Activated naive CD8-positive, alpha-beta T cell treated with anti-CD3 and anti-CD28 coated beads, Interleukin-2, amount 50 U/mL, for 16 hours (primary cell): ENCODE measurements at places on chromosomes 12 and 14.

- DNase-seq = no peak
These were observed 67.7 kb downstream of the GXYLT1 start for GRCh38 chr12:42076976-42077375.

GRCh38 chr12:39443929-39444209 is 949 bp upstream of the KIF21A start:
- DNase-seq = no peak

DNA sequence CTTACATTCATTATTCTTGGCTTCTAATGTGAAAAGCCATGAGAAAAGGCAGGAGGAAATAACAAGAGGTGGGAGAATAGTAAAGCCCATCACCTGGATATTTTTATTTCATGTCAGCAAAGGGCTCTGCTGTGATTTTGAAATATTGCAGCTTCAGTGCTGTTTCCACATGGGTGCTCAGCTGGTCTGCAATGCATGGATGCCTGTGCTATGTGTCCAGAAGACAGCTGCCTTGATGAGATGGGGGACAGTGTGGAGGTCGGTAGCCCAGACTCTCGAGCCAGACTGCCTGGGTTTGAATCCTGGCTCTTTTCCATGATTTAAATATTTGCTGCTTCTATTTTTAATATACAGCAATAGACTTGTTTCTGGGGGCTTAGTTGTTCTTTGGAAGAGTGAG is 477.5 kb upstream of the GARIN6 start:
- DNase-seq = no peak

DNA sequence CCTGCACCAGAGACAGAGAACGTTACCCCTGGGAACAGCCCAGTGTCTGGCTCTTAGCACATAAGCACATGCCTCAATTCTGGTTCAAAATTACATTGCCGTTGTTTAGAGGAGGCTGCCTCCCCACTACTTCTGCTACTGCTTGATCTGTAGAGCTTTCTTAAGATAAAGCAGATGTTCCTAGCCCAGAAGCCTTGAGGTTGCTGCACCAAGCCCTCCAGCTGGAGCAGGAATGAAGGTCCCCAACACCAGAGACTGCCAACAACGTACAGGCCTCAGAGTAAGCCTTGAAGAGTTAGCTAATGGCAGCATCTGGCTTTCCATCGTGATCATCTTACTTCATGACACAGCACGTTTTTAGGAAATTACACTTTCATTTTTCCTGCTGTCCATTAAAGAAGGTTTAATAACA is 34.7 kb upstream of the AMIGO2 start:
- DNase-seq = no peak

GRCh38 chr14:43147485-43147884 is 1359.6 kb downstream of the FSCB start:
- DNase-seq = no peak

- no peak for DNase-seq
These were observed 64.9 kb downstream of the MIPOL1 start for GRCh38 chr14:37262649-37263048.

- DNase-seq = no peak
These were observed 182.8 kb downstream of the TSPAN9 start for GRCh38 chr12:3259973-3260372.

- no peak for DNase-seq
These were observed 297.6 kb downstream of the MED13L start for GRCh38 chr12:115979851-115980250.

DNA sequence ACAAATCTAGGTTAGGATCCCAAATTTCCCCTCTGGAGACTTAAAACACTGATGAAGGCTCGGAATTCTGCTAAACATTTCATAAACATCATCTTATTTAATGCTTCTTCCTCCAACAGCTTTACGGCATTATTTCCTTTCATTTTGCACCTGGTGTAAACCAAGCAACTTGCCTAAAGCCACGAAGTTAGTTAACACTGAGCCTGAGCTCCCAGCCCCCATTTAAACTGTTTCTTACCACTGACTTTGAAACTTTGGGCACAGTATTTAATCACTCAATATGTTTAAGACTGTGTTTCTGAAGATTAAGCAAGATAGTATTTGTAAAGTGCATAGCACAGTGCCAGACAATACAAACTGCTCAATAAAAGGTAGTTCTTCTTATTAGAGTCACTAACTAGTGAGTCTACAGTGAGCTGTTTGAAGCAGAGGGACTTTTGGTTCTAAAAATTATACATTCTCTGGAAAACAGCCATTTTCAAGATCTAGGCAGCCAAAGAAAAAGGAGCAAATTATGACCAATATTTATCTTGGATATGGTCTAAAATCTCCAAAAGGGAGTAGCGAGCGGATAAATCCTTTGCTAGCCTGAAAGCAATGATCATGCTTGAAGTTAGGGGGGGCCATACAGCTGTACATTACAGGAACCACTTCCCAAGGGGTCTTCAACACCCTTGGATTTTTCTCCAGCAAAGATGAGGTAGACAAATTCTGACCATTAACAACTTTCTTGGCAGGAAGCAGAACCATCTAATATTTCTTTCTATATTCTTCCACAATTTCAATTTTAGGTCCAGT is 4.0 kb downstream of the EGLN3 start:
- DNase-seq = no peak

DNA sequence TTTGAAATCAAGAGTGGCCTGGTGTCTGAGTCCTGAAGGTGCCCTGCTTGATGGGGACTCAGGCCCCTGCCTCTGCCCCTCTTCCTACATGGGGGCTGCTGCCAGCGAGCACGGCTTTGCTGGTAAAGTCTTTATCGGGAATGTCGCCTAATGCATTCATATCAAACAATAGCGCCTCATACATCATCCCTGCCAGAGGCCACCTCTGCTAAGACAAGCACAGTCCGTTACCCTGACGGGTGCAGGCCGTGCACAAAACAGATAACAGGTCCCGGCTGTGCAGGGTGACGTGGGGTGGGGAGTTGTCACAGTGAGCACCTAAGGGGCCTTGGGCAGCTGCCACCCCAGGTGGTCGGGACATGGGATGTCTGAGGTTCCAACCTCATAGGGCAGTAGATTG is 68.4 kb upstream of the FAM222A start:
- no peak for DNase-seq

- DNase-seq = no peak
These were observed 115.7 kb upstream of the MDM1 start for GRCh38 chr12:68447797-68448260.

DNA sequence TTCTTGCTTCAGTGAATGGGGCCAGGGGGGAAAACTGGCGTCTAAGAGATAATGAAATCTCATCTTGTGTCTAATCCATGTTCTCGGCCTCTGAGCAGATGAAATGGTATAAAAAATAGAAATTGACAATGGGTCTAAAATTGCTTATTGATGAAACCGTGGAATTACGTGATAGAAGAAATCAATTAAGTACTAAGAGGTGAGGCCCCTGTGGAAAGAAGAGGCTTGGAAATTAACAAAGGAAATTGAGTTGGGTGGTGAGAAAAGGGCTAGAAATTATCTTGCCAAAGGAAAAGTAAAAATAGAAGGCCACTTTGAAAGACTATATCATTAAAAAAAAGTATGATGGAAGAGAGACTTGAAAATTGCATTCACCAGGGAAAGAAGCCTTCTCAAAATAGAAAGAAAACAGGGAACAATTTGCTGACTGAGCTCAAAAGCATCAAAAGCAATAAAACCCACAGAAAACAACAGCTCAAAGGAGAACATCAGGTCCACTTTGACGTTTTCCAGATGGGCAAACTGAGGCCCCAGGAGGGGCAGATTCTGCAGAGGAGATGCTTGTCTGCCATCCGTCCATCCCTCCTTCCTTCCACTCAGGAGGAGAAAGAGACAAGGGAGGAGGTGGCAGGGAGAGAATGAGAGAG is 226.1 kb upstream of the RTL1 start:
- DNase-seq = no peak

DNA sequence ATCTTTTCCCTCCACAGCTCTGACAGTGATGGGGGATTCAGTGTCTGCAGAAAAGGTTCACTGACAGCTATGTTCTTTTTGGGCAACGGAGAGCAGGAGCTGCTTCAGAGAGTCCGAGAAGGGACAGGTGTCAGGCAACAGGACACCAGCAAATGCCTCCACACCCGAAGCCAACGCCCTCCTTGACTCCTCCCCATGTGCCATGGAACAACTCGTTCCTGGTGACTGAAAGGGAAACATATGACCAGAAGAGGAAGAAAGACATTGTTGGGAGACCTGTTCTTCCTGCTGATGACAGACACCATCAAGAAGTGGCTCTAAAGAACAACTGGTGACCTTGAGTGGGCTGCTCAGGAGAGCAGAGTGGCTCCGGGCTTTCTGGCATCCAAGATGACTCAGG is 172.3 kb upstream of the NOS1 start:
- no peak for DNase-seq

DNA sequence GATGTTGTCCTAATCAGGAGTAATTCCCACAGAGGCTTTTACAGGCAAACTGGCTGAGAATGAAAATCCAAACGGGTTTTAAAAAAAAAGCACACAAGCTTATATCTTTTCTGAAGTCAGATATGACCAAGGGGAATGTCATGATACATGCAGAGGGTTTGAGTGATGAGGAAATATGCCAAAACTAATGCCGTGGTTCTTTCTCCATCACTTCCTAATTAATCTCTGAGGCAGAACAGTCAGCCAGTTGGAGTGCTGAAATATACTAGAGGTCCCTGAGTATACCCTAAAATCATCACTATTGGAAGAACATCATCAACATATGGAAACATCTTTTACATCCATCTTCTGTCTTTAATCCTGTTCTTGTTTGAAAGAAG is 160.8 kb upstream of the FAR2 start:
- no peak for DNase-seq

DNA sequence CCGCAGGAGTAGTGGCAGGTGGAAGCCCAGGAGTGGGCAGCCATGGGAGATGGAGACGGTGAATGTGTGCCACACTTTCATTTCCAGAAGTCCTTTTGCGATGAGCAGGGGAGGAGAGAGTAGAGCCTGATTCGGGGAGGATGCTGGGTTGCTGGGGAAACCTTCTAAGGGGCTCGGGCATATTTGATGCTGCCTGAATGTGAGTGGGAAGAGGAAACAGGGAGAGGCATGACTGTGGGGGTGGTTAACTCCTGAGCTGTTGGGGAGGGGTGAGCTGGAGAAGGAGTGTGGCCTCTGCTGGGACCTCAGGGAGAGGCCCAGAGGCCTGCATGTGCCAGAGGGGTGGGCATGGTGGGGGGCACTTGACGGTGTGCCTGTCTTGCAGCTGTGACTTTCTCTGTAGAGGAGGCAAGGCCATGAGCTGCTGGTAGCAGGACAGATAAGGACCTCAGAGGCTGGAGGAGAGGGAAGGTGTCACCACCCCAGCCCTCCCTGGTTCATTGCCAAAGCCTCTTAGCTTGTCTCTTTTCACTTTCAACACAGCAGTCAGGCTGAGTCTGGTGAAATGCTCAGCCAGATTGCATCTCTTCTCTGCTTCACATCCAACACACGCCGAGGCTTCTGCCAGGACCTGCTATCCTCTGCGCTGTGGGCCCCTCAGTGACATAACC is 11.4 kb downstream of the GLT1D1 start:
- no peak for DNase-seq

DNA sequence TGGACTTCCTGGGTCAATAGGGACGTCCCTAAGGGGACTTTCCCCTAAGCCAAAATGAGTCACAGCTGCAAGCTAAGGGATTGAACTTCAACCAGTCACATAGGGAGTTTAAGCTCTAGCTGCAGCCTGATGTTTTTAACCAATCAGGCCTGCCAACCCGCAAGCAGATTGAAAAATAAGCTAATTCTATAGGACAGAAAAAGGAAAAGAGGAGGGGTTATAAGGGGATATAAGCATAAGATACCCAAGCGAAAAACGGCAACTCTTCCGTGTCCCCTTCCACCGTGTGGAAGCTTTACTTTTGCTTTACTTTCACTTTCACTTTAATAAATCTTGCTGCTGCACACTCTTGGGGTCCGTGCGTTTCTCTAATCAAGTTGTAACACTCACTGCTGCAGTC is 24.4 kb downstream of the ATP23 start:
- no peak for DNase-seq

DNA sequence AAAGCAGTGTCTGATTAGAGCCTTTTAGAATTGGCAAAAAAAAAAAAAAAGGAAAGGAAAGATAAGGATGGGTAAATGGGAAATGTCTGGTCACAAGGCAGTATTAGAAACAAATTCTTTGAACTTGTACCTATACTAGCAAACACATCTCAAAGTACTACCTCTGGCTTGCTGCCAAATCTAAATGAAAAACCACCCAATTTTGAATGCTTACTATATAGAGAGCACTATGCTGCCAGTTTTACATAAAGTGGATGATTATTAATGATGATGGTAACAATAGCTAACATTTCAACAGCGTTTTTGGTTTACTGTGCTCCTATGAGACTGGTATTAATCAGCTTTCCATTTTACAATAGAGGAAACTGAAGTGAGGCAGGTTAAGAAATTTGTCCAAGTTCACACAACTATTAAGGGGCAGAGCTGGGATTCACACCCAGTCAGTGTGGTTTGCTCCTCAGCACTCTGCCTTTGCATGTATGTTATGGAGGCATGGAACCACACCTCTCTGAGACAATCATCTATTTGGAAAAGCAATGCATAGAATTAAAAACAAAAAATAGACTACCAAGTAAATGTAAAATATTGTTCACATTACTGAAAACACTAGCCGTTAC is 34.2 kb downstream of the ATP2B1 start:
- DNase-seq = no peak

- DNase-seq = no peak
These were observed 1186.3 kb upstream of the FLRT2 start for GRCh38 chr14:84343656-84344055.

DNA sequence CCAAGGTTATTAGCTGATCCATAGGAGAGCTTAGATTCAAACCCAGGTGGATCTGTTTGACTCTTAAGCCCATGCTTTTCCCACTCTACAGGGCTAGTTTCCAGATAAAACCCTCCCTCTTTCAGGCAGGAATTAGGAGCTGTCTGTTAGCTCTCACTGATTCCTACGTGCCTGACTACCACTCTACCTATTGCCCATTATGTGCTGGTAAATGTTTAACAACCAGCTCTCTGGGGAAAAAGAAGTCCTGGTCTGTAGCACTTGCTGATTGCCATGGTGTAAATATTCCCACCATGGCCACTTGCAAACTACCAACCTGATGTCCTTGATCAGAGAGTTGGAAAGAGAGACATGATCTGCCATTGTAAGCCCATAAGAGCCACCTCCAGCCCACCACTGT is 65.5 kb upstream of the BDKRB2 start:
- DNase-seq = no peak

- DNase-seq = no peak
These were observed 77.7 kb downstream of the DNAH10 start for GRCh38 chr12:123839826-123840225.
